Fibroblast of skin of scalp (primary cell): ENCODE measurements at places on chromosomes 3 and 15.
A peak's percentile ranks its signal among the peaks of the same experiment; 100 is the strongest.

DNA sequence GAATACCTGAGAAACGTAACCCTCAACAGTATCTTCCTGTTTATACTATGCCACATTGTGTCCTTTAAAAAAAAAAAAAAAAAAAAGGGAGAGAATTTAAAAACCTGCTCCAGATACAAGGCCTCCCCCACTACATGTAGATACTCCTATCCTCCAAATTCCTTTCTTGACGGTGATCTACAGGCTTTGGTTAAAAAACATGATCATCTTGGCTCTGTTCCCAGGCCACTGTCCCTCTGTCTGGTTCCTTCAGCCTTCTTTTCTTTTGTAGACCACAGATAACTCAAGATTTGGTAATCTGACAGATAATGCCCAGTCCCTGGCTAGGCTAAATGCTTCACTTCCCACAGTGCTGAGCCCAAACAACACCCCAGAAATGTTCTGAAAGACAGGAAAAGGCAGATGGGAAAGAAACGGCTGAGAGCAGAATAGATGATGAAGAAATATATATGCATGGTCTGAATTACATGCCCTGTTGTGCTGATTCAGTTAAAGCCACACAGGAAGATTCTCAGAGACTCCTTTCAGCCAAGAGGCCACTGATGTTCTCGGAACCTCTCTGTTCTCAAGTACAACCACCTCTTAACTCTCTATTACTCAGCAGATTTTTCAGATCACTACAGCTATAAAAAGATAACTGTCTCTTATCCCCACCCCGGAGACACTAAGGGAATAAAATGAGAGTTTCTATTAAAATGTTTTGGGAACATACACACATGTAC, 48.3 kb downstream of the NPTN start:
- DNase-seq = peak; percentile 11

DNA sequence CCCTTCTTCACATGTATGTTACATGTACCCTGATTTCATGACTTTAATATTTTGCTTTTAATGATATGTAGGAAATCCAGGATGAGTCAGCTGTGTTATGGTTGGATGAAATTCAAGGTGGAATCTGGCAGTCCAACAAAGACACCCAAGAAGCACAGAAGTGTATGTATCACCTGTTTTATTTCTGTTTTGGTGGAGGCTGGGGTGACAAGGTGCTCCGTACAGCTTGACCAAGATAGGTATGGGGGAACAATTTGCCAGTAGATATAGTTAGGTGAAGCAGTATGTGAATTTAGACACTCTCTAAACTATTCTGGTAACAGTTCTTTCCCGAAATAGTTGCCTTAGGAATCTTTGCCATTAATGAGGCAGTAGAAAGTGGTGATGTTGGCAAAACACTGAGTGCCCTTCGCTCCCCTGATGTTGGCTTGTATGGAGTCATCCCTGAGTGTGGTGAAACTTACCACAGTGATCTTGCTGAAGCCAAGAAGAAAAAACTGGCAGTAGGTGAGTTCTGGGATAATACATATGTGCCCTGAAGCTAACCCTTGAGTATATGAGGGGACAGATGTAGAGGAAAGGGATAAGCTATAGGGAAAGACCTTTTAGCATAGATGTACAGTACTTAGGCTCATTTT, 63.7 kb upstream of the CRTC3 start:
- peak; percentile 25 for DNase-seq

DNA sequence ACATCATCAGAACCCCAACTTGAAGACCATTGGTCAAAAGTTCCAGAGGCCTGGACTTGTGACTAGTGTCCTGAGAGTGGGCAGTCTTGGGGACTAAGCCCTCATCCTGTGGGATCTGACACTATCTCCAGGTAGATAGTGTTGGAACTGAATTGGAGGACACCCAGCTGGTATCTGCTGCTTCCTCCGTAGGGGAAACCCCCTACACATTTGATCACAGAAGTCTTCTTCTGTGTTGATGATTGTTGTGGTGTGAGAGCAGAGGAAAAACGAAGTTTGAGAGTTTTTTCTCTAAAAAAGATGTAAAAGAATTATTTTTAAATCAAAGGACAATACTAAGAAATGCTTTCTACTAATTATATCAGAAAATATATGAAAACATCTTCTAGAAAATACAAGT, 6.9 kb downstream of the NSMCE3 start:
- no peak for DNase-seq

- DNase-seq = no peak
Observed at GRCh38 chr3:37912052-37912733, 50.5 kb downstream of the CTDSPL start.
